ENCODE measurements at places on chromosomes 4 and X.

DNA sequence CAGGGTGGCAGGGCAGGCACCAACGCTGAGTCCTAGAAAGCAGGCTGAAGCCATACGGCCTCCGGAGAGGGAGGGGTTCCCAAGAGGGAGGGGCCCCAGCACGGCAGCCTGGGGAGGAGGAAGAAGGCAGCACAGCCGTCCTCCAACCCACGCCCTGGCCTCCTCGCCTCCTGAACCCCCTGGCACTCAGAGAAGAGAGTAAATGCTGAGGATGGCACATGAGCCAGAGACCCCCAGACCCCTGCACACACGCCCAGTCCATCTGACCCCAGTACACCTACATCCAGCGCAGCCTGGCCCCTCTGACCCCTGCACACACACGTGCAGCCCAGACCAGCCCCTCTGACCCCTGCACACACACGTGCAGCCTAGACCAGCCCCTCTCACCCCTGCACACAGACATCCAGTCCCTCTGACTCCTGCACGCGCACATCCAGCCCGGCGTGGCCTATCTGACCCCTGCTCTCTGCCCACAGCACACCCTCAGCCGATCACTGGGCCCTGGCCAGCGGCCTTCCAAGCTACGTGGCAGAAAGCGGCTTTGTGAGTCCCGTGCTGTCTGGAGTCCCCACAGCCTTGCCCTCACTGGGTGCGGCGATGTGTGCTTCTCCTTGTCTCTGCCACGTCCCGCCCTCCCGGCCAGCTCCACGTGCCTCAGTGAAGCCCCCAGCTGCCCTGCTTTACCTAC lies 18.5 kb downstream of the ATP5ME start:
- no peak for DNase-seq

DNA sequence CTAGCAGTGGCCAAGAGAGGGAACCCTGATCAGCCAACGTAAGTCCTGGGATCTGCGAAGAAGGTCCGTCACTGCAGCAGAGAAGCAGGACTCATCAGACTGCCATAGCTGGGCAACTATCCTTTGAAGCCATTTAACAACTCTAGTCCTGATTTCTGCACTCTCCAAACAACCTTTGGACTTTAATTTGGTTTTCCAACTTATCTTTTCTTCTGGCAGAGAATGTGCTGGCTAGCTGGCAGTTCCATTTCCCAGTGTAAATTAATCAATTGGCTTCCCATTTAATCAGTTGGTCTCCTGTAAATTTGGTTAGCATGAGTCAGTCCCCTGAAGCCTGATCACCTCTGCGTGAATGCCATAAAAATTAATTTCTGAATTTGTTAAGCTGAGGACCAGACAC lies 153.7 kb upstream of the GPR101 start:
- no peak for DNase-seq

- no peak for DNase-seq
Measured at GRCh38 chrX:30181353-30181752, 34.0 kb upstream of the MAGEB2 start.

DNA sequence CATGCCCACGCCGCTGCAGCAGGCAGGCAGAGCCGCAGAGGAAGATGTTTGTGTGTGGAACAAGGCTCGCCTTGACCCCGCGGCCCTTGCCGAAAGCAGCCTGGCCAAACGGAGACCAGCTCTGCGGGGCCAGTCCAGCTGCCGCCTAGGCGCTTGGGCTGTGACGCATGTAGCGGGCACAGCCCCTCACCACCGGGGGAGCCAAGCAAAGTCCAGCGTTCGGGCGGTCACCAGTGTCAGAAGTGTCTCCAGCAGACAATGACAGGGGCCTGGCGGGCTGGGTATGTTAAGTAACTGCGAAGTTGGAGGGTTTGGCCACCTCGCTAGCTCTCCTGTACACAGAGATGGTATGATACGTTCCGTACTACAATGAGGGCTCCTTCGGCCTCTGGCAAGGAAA lies 1.3 kb downstream of the AMER1 start:
- no peak for DNase-seq

- no peak for DNase-seq
Measured at GRCh38 chr4:36277533-36277932, 3.9 kb upstream of the DTHD1 start.

DNA sequence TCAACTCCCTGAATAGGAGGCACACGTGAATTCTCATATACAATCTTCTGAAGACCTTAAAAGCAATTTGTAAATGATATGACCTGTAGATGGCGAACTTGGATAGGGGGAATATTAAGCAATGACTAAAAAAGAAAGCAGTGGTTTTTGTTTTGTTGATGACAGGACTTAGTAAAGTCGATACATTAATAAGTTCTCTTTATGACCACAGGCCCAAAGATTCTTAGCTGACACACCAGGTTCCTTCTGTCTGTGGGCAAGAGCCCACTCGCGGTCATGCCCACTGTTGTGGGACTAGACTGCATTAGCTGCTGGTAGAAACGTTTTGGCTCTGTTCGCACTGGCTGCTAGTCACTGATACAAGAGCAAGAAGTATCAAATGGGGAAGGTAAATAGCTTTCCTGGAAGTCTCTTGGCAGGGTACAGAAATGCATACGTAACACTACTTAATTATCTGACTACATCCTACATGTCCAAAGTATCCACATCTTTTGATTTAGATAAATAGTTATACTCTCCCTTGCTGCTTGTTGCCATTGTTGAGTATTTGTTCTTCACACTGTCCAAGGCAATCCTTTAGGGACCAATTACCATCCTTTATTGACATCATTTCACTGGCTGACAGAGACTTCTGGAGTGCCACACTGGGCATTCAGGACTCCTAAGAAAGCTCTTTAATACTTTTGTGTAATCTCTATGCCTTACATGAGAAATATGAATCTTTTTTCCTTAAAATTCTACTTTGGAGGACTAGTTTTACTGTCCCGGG lies 31.0 kb downstream of the ALPK1 start:
- no peak for DNase-seq

GRCh38 chrX:20397587-20397986 lies 130.9 kb upstream of the RPS6KA3 start:
- DNase-seq: no peak

DNA sequence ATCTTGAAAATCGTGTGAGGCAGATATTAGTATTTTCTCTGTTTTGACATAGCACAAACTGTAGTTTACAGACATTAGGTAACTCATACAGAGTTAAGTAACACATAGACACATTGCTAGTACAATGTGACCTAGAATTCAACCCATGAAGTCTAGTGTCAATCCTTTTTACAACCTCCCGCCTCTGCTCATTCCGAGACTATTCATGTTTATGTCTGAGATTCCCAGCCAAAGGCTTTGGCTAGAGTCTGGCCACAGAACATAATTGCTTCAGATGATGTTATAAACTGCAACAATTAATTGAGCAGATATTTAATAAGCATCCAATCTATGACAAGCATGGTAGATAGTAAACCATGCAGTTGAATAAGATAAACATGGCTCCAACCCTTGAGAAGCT lies 841.0 kb downstream of the STIM2 start:
- DNase-seq: no peak

- no peak for DNase-seq
Measured at GRCh38 chrX:629230-630006, 1.2 kb upstream of the SHOX start.

GRCh38 chrX:36908801-36909675 lies 99.1 kb upstream of the FAM47C start:
- no peak for DNase-seq

DNA sequence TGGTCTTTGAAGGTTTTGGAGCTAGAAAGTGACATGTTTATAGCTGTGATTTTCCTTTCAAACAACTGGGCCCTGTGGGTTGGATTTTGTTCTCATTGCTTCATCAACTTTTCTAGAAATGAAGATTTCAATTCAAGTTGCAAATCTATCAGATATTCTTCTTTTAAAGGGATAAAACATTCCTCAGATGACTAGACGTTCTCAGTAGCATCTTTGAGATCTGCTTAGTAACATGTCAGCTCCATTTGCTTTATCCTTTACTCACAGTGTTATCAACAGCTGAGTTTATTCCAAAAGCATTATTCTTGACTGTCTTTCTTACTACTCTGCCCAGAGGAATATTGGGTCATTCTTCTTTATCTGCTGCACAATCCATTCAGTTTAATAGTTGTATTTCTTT lies 108.2 kb upstream of the GIMD1 start:
- no peak for DNase-seq

GRCh38 chr4:60805500-60806313 lies 394.4 kb upstream of the ADGRL3 start:
- DNase-seq: no peak

- DNase-seq: no peak
Measured at GRCh38 chrX:138711399-138712347, at the start of gene FGF13. TSS of gene FGF13 (minus strand) at chrX:138711717. CDS start at chrX:138711003, 714 bp downstream.

GRCh38 chr4:16804581-16804980 lies 93.9 kb downstream of the LDB2 start:
- no peak for DNase-seq

GRCh38 chr4:1192493-1193205 lies 20.3 kb upstream of the SPON2 start:
- DNase-seq: no peak

- no peak for DNase-seq
Measured at GRCh38 chrX:150527108-150527507, 41.3 kb upstream of the MTM1 start.

DNA sequence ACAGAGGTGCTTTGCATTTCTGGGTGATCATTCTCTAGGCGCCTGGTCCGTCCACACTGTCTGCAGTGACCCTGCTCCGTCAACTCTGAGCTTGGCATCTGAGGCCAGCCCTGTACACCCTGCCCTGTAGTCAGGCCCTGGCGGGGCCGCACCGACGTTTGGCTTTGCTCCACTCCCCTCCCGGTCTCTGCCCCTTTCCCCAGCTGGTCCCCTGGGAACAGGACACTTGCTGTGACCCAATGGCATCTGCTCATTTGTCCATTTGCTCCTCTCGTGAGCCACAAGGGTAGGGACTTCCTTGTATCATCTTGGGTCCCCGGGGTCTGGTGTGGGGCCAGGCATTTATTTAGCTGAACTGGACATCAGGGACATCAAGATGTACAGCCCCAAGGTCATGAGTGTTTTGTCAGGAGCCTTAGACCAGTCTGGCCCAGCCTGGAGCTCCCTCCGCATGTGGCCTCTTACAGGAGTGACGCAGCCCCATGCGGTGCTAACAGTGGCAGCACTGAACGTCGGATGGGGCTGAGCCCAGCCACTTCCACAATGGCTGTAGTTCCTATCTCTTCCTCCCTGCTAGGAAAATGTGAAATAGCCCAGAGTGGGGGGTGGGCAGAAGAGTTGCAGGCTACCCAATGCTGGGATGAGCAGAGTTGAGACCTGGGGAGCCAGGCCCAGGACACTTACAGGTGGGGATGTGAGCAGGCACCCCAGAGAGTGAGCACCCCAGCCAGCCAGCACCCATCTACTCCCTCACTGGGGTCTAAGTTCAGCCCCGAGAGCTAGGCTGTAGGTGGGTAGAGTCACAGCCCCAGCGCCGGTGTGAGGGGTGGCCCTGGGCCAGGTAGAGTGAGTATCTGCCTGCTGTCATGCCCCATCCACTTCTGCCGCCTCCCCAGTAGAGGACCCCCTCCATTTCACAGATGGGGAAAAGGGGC lies 2.0 kb upstream of the SH3BP2 start:
- no peak for DNase-seq
